Adipocyte (in vitro differentiated cells): ENCODE measurements at places on chromosomes 2 and 18.
A peak's percentile ranks its signal among the peaks of the same experiment; 100 is the strongest.

GRCh38 chr2:15634846-15635490 lies 43.3 kb downstream of the DDX1 start:
- DNase-seq, result peak; percentile 37

GRCh38 chr18:67845035-67845434 lies 328.5 kb upstream of the DSEL start:
- no peak for DNase-seq

DNA sequence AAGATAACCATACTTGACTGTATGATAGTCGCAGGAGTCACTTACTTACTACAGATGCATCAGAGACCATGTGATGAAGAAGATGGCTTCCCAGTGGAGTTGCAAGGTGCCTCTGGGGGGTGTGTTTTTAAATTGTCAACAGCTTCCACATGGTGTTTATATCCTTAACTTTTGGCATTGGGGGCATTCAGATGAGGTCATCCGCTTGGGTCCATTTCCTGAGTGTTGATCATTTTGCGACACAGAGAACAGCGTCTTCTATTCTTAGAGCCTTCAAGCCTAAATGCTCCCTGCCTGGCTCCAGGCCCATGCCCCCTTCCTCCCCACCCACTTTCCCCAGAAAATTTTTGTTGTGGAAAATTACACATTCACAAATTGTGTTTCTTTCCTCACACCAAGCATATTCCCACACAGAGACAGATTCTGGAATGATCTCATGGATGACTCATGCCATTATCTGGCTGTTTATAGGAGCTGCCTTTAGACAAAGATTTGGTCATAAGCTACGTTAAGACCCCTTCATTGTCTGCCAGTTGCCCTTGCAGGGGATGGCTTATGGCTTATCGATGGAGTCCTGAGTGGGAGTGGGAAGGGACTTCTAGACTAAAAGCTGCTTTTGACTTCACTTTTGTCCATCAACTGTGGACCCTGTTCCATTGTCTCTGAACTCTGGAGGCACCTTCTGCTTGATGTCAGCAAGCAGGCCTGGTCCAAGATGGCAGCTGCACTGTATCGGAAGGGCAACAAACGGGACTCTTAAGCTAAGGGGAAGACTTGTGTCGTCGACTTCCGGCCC lies 91.8 kb downstream of the CABLES1 start:
- DNase-seq, result peak; percentile 74

GRCh38 chr2:217113491-217113890 lies 253.6 kb upstream of the TNP1 start:
- DNase-seq, result no peak

- peak; percentile 62 for DNase-seq
Measured at GRCh38 chr2:41698678-41699422, 349.0 kb upstream of the PKDCC start.

DNA sequence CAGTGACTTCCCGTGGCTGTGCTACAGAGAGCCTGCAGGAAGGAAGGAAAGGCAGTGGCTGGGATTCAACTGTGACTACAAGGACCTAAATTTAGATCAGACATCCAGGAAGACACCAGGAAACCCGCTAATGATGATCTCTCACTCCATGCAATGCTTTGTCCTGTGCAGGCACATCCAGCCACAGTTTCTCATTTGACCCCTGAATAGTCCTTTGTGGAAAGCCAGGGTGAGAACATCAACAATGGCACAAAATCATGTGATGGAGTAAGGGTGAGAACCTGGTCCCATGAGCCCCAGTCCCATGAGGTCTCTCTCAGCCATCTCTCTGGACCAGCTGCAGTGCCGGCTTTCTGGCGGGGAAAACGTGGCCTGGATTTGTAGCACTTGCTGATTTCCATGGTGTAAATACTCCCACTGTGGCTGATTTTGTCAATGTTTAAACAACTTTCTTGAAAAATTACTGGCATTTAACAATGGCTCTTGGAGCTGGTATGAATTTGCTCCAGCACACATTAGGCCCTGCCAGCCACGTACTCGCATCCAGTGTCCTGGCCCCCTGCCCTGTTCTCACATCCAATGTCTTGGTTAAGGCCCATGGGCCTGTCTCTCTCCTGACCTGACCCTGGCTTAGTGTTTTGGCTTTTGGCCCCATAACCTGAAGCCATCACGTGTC lies 159.0 kb upstream of the HAAO start:
- no peak for DNase-seq

DNA sequence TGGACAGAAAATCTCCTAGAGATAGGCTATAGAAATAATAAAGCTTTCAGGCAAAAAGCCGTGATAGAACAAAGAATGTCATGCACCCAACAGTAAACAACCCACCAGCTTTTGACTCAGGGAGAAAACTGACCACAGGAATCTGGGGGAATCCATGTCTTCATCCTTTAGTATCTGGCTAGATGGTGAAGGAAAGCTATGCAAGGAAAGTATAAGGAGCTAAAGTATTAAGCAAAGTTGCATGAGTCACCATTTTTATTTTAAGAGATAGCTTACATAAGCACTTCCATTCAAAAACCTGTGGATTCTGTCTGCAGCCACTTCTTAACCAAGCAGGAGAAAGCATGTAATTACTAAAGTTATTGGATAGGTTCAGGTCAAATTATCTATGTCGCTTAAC lies 363.8 kb downstream of the LRP1B start:
- DNase-seq, result peak; percentile 71

DNA sequence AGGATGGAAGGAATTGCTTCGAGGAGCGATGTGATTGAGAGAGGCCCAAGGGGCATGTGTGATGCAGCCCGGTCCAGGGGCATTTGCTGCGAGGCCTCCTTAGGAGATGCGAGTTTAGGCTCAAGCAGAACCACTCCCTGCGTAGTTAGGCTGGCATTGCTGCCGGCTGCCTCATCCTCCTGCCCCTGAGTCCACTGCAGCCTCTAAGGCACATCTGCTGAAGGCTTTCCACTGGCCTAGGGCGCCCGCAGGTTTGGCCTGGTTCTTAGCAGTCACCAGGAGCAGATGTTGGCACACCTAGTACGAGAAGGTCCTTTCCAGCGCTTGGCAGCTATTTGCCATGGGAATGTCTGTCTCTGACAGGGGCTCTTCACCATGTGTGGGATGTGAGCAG lies 20.7 kb downstream of the INPP5D start:
- DNase-seq, result no peak

GRCh38 chr2:76378140-76378539 lies 667.4 kb upstream of the GCFC2 start:
- no peak for DNase-seq

- DNase-seq, result no peak
Measured at GRCh38 chr2:27076323-27076722, 2.1 kb upstream of the EMILIN1 start.

DNA sequence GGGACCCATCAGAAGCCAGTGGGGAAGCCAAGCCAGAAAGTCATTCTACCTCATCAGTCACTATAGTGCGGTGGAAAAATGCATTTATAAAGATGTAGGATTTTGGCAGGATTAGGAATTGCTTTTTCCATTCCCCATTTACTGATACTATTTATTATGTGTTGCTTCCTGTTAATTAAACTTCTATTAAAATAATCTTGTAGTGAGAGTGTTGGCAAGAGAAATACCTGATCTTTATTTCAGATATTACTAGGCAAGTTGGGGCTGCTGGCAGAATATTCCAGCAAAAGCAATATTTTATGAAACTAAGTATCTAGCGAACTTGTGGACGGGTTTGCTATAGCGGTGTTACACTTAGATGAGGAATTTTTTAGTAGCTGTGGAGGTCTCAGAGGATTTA lies 23.9 kb upstream of the CDC42EP3 start:
- no peak for DNase-seq

DNA sequence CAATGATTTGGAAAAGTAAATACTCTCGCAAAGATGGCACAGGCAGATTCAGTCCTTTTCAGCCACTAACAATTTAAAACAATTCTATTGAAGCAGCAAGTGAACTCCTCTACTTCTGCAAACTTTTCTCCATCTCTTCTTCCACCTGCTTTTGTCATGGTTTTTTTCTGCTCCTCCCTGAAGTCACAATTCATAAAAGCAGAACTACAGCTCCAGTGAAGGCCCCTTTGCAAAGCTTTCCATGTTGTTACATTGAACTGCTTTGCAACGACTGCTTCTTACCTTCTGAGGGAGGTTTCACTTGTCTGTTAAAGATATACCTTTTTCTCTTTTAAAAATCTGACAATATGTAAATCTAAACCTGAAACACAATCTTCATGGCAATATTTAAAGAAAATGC lies 3.7 kb upstream of the SERTAD2 start:
- DNase-seq, result no peak

DNA sequence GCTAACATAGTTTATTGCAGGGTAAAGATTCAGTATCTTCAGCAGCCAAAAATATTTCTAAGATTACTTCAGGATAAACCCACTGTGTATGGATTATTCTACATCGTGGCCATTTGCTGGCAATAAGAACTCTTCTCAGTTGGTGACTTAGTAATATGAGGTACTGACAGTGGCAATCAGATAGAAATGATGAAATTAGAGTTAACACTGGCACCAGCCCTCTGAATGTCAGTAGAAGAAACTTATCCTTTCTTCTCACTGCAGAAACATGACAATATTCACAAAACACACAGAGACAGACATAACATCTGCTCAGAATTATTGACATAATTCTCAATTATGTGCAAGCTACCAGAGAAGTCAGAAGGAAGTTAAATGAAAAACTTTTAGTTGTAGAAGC lies 246.3 kb upstream of the COL3A1 start:
- peak; percentile 32 for DNase-seq

DNA sequence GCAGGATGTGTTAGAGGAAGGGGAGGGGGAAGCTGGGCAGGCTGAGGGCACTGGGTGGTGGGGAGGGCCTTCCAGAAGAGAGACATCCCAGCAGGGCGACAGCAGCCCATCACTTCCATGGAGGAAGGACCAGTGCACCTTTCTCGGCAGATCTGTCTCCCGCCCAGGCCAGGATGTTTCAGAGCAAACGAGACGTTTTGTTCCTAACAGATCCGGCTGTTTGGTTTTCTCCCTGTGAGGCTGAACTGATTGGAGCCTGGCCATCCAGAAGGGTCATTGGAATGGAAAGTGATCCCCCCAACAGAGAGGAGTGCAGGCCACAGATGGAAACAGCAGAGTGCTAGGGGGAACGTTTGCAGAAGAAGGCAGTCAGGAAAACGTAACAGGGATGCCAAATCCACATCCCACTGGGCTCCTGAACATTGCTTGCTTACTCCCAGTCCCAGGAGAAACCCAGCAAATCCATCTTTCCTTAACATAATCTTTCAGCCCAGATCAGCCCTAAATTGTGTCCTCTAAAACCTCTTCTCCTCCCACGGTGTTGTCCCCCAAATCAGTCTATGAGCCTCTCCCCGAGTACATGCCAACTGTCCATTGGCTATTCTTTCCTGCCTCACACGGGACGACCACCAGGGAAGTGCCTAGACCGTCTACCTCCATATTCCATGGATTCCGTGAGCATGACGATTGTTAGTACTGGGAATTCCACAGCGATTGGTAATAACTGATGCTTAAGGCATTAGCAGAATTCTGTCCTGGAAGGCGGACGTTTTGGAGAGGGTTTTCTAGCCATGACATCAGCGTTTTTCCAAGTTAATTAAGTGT lies 126.8 kb downstream of the SEPTIN10 start:
- DNase-seq, result peak; percentile 72

DNA sequence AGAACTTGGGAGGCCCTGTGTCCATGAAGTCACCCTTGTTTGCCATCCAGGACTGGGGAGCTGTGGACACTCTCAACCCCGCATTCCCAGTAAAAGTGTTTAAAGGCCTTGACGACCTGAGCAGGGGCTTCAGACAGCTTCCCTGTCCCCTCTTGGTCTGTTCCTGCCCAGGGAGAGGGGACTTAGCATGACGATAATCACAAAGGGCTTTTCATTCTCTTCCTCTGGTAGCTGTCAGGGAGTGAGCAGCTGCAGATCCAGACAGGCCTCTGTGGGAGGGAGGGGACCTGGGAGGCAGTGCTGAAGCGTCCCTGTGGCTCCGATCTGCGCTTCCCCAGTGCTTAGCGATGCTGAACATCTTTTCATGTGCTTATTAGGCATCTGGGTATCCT lies 77.8 kb upstream of the HS6ST1 start:
- DNase-seq, result no peak

- no peak for DNase-seq
Measured at GRCh38 chr2:74227646-74228045, 29.2 kb downstream of the MTHFD2 start.

DNA sequence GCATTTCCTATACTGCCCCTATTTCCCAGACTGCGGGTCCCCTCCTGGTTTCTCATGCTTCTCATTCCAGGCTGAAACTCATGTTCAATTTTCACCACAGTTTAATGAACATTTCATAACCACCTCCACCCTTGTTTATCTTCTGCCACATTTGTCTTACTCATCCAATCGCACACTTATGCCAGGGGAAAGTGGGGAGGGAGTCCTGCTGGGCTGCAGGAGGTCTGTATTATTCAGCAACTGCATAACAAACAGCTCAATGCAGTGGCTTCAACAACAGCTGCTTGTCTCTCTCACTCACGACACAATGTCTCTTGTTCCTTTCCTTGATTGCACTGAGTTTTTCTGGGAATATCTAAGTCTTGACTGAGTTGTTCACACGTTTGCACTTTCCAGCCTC lies 106.0 kb downstream of the ZNF519 start:
- DNase-seq, result no peak

DNA sequence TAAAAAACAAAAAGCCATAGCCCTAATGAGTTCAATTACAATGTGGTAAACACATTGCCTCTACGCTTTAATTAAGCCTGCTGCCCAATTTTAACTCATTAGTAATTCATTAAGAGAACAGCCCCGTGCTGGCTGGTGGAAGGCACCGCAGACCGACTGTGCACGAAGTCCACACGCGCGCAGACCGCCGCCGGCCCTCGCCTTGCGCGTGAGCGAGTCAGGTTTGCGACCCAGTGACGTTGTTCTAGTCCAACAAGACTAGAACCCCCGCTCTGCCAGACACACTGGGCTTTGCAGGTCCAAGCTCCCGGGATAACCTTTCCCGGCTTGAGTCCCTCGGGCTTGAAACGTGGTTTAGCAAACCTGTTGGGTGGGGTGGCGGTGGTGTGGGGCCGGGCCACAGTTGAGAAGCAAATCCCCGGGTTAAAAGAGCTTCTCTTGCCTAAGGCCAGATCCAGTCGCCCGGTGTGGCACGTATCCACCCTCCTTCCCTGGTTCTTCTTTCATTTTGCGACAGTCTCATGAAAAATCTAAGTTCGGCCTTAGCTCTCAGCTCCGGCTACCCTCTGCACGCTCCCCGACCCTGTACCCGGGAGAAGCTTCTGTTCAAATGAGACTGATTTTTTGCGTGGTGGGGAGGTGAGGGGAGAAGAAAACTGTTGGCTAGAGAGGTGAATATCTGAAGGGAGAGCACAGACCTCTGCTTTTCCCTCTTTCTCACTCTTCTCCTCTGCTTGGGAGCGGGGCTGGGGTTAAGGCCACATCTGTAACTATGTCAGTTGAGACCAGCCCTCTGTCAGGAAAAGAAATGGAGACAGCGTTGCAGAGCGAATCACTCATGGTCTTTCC lies 11.1 kb upstream of the SKOR2 start:
- no peak for DNase-seq
